ENCODE measurements at places on chromosomes 12 and 14.

DNA sequence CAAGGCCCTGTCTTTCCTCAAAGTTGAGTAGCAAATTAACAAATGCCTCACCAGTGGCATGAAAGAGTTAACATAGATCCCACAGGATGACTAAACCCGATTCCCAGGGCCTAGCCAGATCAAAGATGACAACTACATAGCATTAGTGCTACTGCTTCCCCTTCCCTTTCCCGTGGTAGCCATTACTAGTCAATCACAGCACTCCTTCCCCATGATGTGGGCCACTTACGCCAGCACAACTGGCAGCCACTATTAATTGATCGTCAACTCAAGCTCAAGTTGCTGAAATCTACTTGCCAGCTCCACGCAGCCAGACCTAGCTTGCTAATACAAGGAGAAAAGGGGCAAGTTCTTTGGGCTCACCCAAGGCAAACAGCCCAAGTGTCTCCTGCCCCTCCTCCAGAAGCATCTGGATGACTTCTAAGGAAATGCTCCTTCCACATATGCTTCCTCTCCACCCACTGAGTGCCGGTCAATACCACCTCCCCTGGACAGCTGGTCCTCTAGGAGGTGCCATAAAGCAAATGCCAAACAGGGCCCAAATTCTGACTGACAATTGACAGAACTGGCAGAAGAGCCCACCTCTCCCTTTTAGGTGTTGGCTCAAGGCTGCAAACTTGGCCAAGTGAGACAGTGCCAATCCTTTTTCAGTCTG, 72.6 kb downstream of the NUAK1 start:
- DNase-seq: no peak

GRCh38 chr14:85853996-85854526, 324.1 kb downstream of the FLRT2 start:
- no peak for DNase-seq

DNA sequence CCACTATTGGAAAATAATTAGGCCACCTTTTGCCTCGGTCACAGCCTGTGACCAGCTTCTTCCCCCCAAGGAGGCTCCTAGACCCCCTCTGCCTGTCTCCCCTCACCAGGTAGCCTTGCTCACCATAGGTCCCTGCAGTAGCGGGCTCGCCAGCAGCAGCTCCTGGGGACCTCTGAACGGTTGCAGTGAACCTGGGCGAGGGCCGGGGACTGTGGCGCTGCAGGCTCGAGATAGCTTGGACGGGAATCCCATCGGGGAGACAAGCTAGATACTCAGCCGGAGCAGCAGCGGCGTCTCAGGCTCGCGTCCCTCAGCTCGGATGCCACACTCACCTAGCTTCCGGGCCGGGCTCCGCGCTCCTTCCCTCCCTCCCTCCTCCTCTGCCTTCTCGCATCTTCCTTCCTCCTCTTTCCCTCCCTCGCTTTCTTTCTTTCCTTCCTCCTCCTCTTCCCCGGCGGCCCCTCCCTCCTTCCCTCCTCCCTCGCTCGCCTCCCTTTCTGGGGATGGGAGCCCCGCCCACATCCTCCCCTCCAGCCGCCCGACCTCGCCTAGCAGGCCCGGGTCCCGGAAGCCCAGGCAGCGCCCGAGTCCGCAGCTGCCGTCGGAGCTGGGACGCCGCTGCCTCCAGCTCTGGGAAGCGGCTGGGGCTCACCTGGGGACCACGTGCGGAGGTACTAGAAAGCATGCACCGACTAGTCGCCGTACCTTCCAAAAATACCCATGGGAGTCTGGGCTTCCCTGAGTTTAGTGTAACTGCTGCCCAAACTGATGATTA, at the start of gene BMP4:
Gene BMP4, minus strand, starts transcription at position 399 of the 775 bp plus-strand sequence. CDS start 4,603 bp downstream, outside the sequence.
- no peak for DNase-seq

DNA sequence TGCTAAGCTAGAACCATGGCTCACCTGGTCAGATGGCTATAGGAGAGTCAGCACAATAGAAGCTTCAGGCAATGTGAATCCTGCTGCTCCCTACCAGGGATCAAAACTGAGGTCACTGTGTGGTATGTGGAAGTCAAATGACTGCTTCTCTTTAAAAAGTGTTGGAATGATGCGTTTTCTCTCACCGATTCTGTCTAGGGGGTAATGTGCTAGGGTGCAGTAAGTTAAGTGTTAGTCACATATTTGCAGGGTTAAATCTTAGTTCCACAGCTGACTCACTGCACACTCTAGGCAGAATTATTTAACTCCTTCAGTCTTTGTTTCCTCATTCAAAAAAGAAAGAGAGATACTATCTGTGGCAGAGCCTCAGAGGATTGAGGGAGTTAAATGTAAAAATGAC, 696.6 kb downstream of the DIO2 start:
- DNase-seq: no peak

GRCh38 chr12:123444092-123445026, 7.9 kb upstream of the RILPL2 start:
- no peak for DNase-seq

GRCh38 chr12:104569346-104570173, 112.8 kb downstream of the CHST11 start:
- DNase-seq: no peak

DNA sequence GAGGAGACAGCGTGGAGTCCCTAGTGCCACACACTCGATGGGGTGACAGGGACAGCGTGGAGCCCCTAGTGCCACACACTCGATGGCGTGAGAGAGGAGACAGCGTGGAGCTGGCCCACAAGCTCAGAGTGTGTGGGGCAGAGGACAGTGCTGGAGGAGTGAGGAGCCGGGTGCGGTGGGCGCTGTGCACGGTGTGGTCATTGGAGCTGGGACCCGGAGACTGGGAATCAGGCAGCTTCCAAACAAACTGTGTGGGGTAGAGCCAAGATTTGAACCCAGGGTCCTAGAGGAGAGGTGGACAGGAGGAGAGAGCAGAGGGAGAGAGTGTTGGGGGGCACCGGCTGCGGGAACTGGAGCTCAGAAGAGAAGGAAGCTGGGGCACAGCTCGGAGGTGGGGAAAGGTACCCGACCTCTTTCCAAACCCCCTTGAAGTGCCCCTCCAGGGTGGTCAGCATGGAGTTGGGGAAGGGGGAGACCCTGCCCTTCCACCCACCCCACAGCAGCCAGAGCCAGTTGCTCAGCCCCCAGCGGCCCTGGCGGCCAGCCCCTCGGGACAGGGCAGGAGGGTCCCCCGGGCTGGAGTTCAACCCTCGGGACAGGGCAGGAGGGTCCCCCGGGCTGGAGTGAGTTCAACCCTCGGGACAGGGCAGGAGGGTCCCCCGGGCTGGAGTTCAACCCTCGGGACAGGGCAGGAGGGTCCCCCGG, 91.0 kb downstream of the NOC4L start:
- no peak for DNase-seq

DNA sequence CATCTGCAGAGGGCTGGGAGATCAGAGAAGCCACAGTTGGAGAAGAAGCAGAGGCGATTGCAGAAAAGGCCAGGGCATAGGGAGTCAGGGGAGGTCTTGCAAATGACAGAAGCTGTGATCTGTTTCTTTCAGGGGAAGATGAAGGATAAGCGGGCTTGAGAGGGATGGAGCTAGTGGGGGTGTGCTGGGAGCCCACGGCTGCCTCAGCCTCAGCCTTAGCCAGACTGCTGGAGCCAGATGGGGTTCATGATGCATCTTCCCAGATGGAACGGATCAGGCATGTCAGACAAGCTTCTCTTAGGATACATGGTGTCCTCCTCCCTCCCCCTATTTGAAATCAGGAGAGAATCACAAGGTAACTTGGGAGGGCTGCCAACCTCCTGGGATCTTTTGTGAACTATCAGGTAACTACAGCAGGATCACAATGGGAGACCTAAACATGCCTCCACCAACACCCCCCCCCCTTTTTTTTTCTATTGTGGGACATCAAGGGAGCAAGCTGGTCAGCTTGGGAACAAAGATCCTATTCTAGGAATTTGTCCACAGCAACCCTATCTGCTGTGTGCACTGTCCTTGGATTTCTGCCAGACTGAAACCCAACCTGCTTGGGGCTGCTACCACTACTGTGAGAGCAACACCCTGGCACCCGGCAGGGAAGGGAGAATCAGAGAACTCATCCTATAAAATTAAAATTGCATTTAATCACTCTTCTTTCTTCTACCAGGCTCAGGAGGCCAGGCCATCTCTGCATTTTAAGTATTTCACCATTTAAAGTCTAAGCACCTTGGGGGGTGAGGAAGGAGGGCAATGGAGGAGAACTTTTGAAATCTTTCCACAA, 10.7 kb upstream of the ATP2A2 start:
- peak; percentile 29 for DNase-seq

GRCh38 chr12:98721204-98721702, 76.2 kb downstream of the APAF1 start:
- no peak for DNase-seq

GRCh38 chr14:33692762-33693161, 258.1 kb downstream of the EGLN3 start:
- DNase-seq: no peak

DNA sequence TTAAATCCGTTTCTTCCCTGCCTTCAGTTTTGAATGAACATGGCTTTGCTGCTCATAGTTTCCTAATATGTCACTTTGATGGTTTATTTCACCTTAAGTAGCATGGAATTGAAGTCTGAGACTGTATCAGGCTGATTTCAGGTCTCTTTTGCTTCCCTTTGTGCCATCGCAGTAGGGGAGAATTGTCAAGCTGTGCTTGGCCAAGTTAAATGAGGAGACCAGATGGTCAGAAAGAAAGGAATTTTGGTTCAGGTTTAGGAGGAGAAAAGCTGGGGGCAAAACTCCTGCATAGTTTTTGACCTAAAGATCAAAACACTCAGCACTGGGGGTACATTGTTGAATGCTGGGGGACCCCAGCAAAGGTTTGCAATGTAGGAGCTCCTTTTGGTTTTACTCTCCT, 398.4 kb downstream of the NUAK1 start:
- no peak for DNase-seq

- no peak for DNase-seq
Measured at GRCh38 chr12:118870551-118870950, 110.8 kb upstream of the SRRM4 start.

- no peak for DNase-seq
Measured at GRCh38 chr12:122665349-122665748, 37.8 kb downstream of the HCAR2 start.

Data from SHP77 treated with DMSO at 0.1 percent for 48 hours (cell line).